ENCODE measurements at places on chromosomes 12 and 14.

GRCh38 chr12:93387780-93388179 lies 10.1 kb downstream of the NUDT4 start:
- no peak for DNase-seq

- DNase-seq: no peak
Observed at GRCh38 chr14:62674563-62675237, 370.6 kb downstream of the KCNH5 start.

DNA sequence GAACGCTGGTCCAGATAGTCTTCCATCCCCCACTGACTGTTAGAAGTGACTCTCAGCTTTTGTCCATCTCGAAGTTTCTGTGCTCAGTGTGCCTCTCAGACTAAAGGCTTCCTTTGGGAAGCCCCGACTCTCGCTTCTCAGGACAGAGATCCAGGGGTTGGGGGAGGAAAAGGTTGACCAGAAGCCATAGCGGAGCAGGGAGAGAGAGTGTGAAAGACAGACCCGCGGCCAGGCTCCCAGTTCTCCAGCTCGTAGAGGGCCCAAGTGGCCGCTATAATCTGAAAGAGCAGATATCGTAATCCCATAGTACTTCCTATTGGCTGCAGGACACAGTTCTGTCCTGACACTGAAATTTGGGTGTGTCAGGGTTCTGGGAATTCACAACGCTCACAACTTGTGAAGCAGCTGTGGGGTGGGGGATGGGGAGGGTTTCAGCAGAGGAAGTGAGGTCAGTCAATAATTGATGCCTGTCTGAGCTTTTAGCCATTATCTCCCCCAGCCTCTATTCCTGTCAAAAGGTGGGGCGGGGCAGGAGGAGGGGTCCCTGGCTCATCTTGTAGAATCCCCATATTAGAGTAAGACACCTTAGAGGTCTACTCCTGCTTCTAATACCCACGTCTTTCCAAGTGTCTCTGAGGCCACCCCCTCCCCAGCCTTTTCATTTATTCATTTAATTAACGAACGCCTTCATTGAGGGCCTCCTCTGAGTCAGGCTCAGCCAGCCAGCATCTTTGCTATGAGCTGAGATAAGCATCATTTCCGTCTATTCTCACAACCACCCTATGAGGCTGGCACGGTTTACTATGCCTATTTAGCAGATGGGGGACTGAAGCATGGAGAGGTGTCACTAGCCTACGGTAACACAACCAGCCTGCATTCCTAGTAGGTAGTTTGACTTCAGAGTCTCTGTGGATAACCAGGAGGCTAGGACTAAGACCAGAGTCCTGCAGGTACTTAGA lies 1.6 kb upstream of the ACVRL1 start:
- DNase-seq: peak; percentile 89

DNA sequence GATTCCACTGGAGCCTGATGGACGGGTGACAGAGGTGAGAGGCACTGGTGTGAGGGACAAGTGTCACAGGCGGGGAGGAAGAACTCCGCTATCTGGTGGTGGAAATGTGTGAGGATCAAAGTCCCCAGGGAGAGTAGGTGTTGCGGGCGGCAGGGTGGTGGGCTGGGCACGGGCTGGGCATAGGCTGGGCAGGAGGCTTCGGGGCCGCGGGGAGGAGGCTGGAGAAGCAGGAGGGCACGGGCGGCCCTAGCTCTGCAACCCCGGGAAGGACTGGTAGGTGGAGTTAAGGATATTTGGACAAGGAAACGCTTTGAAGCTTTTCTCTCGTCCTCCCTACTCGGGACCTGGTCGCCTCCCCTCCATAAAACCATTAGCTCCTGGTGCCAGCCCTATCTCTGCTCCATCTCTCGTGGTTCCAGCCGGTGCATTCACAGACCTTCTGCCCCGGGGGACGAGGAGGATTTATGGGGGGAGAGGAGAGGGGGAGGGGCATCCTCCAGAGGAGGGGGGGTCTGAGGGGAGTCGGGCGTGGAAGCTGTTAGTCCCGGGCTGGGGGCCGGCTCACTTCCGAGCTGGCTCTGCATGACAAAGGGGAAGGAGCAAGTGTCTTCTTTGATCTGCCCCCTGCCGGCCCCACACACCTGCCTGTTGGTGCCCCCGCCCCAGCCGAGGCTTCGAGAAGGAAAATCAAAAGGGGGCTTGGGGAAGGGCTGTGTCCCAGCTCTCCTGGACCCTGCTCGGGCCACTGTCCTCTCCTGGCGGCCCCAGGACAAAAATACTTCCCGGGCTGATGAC lies 504 bp downstream of the WNT5B start:
- DNase-seq: no peak

- peak; percentile 0 for DNase-seq
Observed at GRCh38 chr12:78802593-78802992, 62.0 kb upstream of the SYT1 start.
